ENCODE measurements at places on chromosomes 12 and 14.

- DNase-seq: no peak
Observed at GRCh38 chr14:23530375-23531055, 21.1 kb downstream of the ZFHX2 start.

DNA sequence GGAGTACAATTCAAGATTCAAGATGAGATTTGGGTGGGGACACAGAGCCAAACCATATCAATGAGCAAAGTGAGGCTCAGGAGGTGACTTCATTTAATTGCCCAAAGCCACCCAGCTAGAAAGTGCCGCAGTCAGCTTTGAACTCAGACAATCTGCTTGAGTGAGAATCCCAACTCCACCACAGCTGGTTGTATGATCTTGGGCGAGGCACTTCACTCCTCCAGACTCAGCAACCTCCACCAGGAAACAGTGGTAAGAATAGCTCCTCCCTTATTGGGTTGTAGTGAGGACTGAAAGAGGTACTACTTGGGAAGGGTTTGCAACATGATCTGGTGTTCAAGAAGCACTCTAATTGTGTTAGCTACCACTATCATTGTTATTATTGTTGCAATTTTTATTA, 129.2 kb upstream of the RFLNA start:
- no peak for DNase-seq

DNA sequence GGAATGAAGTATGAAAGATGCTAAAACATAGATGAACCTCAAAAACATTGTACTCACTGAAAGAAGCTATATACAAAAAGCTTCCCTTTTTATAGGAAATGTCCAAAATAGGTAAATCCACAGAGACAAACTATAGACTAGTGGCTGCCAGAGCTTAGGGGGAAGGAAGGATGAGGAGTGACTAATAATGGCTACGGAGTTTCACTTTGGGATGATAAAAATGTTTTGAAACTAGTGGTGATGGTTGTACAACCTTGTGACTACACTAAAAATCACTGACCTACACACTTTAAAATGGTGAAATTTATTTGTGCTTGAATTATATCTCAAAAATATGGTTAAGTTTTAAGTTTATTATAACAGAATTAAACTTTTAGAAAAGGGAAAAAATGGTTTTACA, 37.1 kb upstream of the AMN1 start:
- no peak for DNase-seq

- no peak for DNase-seq
Observed at GRCh38 chr14:69282448-69282847, 22.5 kb downstream of the GALNT16 start.

GRCh38 chr12:106190581-106190980, 51.8 kb upstream of the NUAK1 start:
- no peak for DNase-seq

GRCh38 chr12:80778005-80778541, 61.4 kb downstream of the MYF5 start:
- peak; percentile 83 for DNase-seq

DNA sequence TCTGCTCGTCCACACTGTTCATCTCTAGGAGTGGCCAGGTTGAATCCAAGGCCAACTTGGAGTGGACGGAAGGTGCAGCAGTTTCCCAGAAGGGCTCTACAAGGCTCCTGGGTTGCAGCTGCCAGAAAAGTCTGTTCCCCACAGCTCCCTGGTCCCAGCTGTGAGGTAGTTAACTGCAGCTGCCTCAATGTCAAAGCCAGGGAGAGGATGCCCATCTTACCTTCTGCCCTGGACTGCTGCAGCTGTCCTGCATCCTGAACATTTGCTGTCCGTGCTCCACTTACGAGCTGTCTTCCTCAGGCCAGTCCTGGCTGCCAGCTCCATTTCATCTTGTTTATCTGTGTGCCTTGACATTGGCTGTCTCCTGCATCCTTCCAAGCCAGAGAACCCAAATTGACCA, 227.3 kb downstream of the SLC41A2 start:
- DNase-seq: no peak

DNA sequence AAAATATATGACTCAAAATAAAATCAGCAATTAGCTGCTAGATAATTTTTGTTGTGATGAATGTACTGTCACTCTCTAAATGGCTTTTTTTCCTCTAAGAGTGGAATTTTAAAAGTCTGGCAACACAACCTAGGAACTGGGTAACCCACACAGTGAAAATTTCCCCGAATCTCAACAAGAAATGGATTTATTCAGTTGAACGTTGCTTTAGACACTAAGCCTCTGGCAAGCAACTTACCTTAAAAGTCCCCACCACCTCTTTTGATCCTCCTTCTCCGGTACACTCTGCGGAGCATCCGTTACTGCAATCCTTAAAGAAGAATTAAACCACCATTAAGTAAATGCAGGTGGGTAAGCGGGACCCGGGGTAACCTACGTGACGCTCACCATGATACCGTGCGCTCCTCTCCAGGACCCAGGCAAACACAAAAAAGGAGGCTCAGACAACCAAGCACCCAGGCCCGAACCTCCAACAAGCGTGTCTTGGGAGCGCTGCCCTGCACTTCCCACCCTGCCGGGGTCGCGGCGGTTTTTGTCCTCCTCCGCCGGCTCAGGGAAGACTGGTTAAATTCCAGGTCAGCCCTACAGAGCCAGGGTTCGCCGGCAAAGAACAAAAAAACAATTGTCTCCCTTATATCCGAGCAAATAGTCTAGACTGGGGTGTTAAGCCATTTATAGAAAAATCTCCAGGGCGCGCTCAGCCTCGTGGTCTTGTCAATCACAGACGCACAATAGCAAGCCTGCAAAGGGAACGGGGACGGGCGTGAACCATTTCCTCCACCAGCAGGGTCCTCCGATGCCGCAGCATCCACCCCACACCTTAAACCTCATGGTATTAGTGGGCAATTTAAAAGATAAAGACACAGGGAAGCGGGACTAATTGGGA, 47.1 kb downstream of the BCAT1 start:
- peak; percentile 51 for DNase-seq

DNA sequence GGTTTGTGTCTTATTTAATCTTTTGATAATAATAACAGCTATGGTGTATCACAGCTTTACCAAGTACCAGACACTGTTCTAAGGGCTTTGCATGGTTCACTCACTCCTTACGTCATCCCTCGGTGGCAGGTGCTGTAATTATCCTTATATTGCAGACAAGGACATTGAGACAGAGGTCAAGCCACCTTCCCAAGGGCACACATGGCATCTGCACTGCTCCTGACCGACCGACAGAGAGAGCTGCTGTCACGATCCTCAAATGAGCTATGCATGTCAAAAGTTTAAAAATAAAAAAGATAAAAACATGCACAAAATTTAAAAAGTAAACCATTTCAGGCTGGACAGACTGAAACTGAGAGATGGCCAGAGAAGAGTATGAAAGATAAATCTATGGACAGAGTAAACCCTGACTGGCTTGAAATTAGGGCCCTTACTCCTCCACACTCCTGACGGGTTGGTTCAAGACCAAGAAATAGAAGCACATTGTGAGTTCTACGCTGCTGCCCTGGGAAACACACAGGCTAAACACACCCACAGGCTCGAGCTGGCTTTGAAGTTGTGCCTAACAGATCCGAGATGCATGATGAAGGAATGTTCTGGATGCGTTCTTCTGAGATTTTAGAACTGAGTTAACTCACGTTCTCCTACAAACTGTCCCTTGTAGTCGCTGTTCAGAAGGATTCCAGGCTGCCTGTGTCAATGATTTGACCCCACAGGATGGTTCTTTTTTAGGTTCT, 268.7 kb downstream of the ZFP36L1 start:
- DNase-seq: no peak

GRCh38 chr14:61504901-61505300, 183.5 kb downstream of the PRKCH start:
- DNase-seq: no peak
